ENCODE measurements at places on chromosomes 12 and 14.

DNA sequence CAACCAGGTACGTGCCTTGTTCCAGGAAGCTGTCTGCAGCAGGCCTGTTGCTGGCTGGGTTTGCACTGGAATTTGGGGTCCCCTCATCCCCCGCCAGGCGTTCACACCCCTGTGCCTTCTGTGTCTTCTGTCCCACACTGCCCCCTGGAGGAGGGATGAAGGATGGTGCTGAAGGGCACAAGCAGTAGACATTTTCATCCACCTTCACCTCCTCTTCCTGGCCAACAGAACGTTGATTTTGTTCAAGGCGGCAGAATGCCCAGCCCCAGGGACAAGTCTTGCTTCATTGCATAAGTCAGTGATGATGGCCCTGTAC is 122.1 kb downstream of the CALM1 start:
- ATAC-seq = no peak

DNA sequence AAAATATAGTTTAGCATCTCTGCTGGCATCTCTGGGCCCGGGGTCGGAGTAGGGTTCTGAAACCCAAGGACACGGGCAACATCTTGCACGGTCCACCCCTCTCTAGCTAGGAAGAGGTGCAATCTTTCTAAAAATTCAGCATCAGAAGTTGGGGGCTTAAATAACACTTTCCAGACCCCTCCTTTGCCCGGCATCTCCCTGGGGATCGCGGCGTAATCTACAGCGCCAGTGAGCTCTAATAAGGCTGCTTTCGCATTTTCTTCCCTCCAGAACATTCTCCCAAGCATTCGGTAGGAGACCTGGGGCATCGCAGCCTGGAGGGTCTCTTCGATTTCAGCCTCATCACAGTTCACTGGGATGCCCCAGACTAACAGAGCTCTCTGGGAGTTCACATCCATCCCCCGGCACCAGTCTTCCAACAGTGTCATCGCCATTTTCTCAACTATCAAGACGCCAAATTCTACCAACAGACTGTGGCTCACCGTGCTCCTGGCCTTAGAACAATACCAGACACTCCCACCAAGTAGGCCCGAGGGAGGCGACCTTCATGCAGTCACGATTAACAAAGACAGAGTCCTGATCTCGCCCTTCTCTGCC is 880 bp downstream of the PNMA1 start:
- peak; percentile 12 for ATAC-seq

DNA sequence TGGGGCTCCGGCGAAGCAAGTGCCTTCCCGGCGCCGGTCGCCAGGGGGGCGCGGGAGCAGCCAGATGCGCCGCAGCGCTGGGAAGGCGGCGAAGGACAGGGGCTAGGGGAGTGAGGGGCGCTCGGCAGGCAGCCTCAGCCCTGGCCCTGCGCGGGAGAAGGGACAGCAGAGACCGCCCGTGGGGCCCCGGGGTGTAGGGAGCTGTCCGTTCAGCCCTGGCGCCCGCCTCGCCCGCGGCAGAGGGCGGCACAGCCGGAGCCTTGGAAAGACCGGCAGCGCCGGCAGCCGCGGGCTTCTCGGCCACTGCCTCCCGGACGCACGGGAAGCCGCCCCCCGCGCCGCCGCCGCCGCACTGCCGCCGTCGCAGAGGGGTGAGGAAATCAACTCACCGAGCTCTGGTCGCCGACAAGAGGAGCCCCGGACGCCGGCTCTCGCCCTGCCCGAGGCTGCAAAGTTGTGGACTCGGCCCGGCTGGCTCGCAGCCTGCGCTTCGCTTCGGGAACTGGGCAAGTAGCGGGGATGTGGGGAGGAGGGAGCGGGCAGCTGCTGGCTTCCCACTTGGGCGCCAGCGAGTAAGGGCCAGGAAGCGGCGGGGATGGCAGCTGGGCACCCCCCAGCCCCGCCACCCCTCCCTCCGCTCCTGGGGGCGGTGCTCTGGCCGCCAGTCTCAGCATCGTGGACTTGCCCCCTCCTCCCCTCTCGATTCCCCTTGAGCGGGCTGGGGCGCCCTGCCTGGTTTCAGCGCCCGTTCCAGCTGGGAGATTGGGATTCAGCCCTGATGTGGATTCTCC is at the start of gene ZDHHC22:
Gene ZDHHC22 (minus strand): TSS at position 578 of the 791 bp plus-strand sequence. CDS start 2,053 bp downstream, outside the sequence.
- ATAC-seq = peak; percentile 81

DNA sequence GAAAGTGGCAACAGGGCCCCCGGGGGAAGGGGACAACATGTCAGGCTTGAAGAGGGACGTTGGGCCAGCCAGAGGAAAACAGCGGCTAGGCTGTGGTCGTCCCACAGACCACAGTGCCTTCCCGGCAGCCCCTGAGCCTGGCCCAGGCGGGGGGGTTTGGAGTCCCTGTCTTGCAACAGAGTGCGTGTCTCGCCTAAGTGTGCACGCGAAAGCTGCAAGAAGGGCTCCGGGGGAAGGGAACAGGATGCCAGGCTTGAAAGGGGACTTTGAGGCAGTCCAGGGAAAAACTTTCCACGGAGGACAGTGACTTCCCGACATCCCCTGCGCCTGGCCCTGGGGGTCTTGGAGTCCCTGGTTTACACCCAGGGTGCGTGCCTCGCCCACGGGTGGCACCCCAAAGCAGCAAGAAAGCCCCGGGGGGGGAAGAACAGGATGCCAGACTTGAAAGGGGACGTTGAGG is 157.5 kb upstream of the ALG10B start:
- ATAC-seq = no peak

- no peak for ATAC-seq
Measured at GRCh38 chr14:51121096-51121495, 26.2 kb upstream of the TRIM9 start.

DNA sequence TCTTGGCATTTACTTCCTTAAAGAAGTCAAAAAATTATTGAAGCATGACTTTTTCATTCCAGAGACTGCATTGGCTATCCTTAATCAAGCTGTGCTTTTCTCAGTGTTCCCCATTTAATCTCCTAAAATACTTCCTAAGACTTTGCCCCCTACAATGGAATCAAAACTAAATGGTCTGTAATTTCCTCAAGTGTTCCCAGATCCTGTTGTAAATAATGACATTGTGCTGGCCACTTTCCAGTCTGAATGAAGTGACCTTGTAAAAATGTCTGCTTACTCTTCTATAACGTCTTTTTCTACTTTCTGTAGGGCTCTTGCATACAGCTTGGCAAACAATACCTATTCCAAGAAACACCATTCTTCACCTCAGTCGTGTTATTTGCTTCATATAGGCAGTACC is 45.3 kb upstream of the MBIP start:
- ATAC-seq = no peak

GRCh38 chr12:76101739-76102385 is 17.4 kb upstream of the NAP1L1 start:
- ATAC-seq = no peak

DNA sequence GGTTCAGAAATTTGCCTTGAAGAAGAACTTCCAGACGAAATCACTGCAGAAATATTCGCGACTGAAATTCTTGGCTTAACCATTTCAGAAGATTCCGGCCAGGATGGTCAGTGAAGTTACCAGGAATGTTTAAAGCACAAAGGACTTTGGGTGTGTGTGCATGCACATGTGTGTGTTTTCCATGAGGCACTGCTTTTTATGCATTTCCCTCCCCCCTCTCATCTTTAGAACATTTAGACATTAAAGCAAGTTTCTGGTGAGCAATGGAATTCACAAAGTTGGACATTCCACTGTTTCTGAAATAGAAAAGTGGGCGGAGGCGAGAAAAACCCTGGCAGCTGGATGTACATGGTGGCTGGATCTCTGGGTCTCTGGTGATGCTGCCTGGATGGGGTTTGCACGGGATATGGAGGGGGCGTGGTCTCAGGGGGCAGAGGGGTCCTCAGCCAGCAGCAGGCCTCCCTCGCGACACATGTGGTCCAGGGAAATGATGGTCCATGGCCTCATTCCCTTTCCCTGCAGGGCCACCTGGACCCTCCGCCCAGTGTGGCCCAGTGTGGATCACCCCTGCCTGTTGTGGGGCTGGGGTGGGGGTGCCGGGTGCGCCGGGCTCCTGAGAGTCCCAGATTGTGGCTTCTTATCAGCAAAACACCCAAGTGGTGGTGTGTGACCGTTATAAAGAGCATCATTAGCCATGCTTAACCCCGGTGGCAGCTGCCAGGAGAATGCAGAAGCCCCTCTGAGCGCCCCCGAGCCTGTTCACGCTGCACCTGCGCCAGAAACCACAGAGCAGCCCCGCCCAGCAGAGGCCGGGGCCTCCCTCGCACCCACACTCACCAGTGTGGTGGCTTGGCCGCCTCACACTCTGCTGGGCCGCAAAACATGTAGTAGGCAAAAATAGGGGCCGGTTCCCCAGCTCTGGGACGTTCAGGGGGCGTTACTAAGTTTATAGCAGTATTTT is 17.8 kb upstream of the BCL7A start:
- ATAC-seq = no peak

- ATAC-seq = no peak
Measured at GRCh38 chr14:53875324-53875897, 81.2 kb downstream of the BMP4 start.

GRCh38 chr12:132717011-132717410 is 6.4 kb downstream of the PGAM5 start:
- no peak for ATAC-seq

DNA sequence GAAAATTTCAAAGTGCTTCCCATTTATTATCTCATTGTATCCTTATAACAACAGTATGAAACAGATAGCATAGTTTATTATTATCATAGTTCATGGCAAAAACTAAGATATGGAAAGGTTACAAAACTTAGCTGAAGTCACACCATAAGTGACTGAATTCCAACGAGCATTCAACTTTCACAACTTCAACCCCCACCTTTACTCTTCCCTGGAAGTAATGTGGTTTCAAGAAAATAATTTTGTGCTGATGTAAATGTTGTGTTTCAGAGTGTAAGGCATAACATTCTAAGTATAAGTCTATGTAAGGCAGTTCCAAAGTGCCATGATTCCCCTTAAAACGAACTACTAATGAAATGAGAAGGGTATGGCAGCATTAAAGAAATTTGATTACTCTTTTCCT is 454.5 kb downstream of the BCAT1 start:
- ATAC-seq = no peak

GRCh38 chr12:43337571-43338444 is 214.2 kb downstream of the ADAMTS20 start:
- ATAC-seq = no peak

- no peak for ATAC-seq
Measured at GRCh38 chr12:61514016-61514415, 746.2 kb upstream of the USP15 start.

GRCh38 chr12:117124421-117125271 is 25.4 kb upstream of the TESC start:
- peak; percentile 57 for ATAC-seq

- no peak for ATAC-seq
Measured at GRCh38 chr12:26231921-26232320, 36.5 kb downstream of the SSPN start.

GRCh38 chr14:95496690-95497259 is 19.7 kb downstream of the SYNE3 start:
- ATAC-seq = peak; percentile 46

DNA sequence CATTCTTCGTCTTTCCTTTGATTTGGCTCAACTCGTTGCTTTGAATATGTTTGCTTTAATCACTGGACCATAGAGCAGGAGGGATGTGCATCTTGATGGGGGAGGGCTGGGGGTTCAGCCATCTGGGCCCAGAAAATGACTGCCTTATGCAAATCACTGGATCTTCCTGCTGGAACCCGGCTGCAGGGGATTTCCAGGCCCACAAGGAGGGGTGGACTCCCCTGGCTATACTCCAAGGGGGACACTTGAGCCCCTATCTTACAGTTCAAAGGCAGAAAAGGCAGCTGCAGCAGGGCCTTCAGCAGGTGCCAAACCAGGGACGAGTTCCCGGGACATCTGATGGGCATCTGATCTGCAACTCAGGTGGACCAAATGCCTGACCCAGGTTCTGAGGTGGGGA is 122.5 kb downstream of the DICER1 start:
- no peak for ATAC-seq

GRCh38 chr12:53997204-53998109 is 2.5 kb upstream of the HOXC9 start:
- no peak for ATAC-seq

DNA sequence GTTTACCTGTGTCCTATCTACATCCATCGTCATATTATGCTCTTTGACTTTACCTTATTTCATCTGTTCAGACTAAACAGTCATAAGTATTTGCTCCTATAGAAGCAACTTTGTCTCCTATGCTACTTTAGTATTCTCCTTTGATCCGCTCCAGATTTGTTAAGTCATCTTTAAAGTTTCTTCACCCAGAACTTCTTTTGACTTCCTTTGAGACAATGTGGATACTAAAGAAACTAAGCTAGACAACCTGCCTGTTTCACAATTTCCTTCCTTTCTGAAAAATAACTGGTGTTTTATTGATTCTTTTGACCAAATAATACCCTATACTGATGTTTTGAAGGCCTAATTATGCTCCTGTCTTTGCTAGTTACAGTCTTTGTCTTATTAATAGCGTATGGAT is 30.0 kb upstream of the LRRK2 start:
- no peak for ATAC-seq

DNA sequence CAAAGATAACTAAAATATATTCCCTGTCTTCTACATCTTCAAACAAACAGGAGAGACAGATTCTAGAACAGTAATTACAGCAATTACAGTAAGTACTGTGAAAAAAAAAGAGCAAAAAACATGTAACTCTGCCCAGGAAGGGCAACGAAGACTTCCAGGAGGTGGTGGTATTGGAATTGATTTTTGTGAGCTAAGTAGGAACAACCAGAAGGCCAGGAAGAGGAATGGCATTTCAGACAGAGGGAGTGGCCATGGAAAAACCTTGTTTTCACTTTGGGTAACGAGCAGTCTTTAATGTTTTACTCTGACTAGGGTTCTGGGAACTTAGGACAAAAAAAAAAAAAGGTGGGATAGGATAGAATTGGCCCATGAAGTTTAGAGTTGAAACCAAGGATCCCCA is 196.3 kb upstream of the PLEKHG7 start:
- ATAC-seq = no peak

- ATAC-seq = no peak
Measured at GRCh38 chr12:43131301-43131700, 420.7 kb downstream of the ADAMTS20 start.

DNA sequence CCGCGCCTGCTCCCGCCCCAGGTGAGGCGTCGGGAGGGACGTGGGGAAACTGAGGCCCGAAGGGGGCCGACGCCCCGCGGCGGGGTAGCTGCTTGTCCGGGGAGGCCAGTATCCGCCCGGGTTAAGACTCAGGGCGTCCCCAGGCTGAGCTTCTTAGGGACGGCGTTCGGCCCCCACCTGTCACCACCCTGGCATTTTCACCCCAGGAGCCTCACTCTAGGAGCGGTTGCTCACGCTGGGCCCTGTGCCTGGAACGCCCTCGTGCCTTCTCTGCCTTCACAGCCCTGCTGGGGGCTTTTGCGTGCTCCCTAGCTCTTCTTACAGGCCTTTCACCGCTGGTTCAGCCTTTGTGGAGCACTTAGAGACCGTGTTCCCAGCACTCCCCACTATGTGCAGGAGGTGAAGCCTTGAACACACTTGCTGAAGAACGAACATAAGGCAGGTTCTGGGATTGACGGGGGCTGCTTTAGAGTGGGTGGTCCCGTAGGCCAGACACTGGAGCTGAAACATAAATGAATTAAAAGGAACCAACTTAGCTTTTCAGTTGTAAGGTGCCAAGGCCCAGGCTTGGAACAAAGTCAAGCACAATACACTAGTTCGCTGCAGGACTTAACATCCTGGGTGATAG is 601 bp downstream of the ZNF839 start:
- ATAC-seq = no peak

- 0 out of 3 replicates have a peak, but pooled peaks have one; percentile 12 for ATAC-seq
Measured at GRCh38 chr14:51691176-51691575, 39.5 kb downstream of the FRMD6 start.

- no peak for ATAC-seq
Measured at GRCh38 chr14:64637735-64638473, 66.3 kb upstream of the PLEKHG3 start.

GRCh38 chr12:64688219-64688618 is 71.0 kb downstream of the GNS start:
- no peak for ATAC-seq
